ENCODE measurements at places on chromosomes 2 and 18.

GRCh38 chr2:25524507-25524906, 148.9 kb downstream of the DTNB start:
- no peak for DNase-seq

DNA sequence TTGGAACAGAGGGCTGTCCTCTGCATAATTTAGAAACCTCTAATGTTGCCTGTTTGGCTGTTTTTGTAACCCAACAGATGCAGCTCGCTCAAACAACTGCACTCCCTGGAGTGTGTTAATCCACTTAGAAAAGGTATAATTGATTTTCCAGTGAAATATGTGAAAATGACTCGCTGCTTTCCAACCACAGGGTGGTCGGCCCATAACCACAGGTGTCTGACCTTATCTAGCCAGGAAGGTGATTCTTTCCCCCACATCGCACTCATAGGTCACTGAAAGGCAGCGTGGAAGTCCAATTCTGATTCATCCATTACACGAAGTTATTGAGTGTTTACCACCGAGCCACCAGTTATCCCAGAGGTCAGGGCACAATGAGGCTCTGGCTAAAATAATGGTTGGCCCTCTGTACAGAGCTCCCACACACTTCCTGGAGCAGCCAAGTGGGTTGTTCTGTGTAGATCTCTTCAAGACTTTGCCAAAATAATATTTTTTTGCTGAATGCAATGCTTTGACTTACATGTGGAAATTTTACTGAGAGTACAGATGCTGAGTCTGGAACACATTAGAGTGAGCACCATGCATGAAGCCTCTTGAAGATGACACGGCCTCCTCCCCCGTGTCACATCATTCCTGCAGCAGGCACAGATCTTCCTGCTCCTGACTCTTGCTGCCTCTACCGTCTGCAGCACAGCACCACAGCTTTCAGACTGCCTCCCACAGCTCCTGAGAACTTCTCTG, 396.2 kb downstream of the ZNF516 start:
- DNase-seq = no peak

DNA sequence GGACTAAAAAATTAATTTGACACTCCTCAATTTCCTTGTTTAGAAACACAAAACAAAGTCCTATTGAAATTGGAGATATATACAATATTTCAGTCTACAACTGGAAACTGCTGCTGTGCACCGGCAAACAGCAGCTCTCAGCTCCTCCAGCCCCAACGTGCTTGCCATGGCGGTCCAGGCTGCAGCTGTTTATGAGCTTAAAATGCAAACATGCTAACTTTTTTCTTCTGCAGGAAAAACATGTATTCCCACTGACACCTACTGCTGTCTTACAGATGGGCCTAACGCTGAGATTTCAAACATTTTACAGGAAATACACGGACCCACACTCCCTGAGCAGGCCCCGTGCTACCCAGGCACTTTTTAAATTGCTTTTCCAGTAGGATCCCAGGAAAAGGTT, 195.5 kb downstream of the BCL11A start:
- DNase-seq = no peak

- DNase-seq = peak; percentile 44
Observed at GRCh38 chr18:29840089-29840488, 1202.5 kb downstream of the DSC3 start.

DNA sequence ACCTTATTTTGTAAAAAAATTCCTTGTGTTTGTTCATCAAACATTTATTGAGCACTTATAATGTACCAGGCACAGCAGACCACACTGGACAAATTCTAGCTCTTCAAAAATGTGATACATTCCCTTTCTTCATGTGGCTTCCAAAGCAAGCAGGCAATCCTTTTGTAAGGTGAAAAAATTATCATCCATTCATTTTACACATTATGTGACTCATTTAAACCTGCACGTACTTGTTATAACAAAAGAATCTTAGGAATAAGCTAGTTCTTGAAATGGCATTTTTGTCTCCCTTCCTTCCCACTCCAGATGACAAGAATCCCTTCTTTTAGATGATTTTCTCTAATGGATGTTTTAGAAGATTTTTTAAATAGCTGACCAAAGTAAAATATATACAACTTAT, 104.6 kb downstream of the KLF7 start:
- DNase-seq = no peak

- DNase-seq = peak; percentile 41
Observed at GRCh38 chr2:53028225-53028624, 739.4 kb upstream of the CHAC2 start.

DNA sequence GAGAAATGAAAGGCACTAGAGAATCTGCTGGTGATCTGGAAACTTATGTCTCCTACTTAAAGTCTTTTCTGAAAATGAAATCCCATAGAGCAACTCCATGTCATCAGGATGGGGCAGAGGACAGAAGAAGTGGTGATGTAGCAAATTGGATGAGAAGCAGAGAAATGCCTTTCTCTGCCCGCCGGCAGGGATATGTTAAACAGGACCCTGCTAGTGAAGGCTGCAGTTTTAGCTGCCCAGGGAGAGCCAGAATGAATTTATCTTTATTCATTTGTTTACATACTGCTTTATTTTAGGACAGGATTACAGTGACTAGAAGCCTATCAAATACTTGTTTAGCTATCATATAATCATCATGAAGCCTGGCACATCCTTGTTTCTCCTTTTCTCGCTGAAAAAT, 247.0 kb downstream of the DOK6 start:
- no peak for DNase-seq

- no peak for DNase-seq
Observed at GRCh38 chr18:73520229-73520628, 627.4 kb downstream of the FBXO15 start.

Measured in PC-9 (cell line).